ACHN (cell line): ENCODE measurements at places on chromosomes 4 and X.

DNA sequence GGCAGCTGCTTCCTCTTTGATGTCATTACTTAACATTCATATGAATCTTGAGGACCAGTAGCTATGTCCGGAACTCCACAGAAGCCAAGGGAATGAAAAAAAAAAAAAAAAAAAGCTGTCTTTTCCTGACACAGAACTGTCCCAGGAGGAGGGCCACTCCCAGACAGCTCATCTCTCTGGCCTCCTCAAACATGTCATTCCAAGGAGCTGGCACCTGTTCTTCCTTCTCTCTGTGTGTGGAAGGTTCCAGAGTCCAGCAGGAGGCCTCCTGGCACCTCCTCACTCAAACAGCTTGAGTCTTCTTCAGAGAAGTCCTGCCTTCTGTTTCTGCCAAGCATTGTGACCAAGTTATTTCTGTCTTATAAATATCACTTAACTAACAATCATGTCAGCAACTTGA lies 458.5 kb downstream of the AFF2 start:
- DNase-seq, result no peak

DNA sequence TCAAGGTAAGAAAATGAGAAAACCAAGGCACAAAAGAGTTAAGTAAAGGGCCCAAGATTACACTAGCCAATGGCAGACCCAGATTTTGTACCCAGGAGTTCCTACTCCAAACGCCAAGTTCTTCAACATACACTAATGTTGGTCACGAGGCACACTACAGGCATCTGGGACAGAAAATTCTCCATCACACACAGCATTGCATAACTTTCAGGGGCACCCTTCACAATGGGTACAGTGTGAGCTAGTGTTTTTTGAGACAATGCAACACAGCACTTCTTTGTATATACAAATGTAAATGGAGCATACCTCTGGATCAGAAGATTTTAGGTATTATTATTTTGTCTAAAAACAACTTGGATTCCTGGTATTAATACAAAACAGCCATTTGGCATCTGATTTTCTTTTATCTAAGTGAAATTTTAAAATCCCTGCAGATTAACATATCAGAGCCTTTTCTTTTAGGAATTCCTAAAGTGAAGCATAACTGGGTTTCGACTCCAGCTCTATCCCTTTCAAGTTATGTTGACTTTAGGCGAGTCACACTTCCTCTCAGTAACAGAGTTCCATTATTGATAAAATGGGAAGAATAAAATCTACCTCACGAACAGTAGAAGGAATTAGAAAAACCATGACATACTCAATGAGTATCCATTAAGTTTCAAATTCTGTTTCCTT lies 41.1 kb downstream of the ADGRA3 start:
- DNase-seq, result no peak

GRCh38 chr4:110630688-110631402 lies 8.0 kb upstream of the PITX2 start:
- no peak for DNase-seq

DNA sequence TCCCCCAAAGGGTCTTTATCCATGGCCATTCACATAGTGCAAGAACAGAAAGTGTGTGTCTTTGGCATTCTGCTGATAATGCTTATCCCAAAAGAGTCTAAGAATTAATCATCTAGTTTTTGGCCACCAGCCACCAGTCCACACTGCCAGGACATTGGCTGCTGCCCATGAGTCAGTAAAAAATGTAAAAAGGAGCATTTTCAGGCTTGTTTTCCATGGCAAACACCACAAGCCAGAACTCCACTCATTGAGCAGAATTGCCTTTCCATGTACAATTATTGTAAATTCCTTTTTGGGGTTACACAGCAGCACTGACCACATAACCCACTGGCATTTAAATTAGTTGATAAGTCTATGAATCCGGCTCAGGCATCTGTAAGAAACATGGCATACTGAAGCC lies 89.2 kb upstream of the PRDX4 start:
- no peak for DNase-seq

GRCh38 chr4:80431203-80431965 lies 95.9 kb downstream of the CFAP299 start:
- no peak for DNase-seq

DNA sequence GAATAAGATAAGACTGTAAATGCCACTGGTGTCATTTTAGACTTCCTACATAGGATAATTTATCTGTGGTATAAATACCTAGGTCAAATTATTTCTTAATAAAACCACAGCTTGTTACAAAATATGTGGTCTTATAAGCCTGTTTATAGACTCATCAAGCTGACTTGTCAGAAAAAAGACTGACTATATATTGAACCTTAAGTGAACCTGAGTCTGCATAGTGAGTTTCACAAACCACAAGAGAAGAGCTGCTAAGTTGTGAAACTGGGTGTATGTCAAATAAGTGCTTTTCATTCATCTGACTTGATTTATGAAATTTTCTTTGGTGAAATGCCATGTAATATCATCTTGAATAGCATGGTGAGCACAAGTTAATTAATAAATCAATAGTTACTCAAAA lies 48.4 kb upstream of the TMPRSS11A start:
- DNase-seq, result no peak

GRCh38 chr4:10659251-10659650 lies 25.3 kb downstream of the CLNK start:
- no peak for DNase-seq

- no peak for DNase-seq
These were observed 100.2 kb upstream of the USP38 start for GRCh38 chr4:143084566-143084965.

- no peak for DNase-seq
These were observed 732.1 kb downstream of the STIM2 start for GRCh38 chr4:27592738-27593137.

DNA sequence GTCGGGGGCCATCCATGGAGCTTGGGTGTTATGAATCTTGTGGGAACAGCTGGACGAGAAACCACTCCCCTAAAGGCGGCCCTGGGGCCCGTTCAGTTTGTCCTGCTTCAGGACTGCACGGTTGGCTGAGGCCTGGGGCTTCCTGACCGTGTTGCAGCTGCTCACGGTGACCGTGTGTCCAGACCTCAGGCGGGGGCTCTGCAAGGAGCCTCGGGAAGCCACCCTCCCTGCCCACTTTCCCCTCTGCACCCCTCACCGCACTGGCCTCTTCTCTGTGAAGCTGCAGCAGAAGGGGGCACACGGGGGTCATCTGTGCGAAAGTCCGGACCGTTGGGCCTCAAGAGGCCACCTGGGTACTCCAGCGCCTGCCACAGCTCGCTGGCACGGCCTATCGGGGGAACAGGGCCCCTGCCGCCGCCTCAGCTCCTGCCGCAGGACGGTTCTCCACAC lies 29.4 kb downstream of the UVSSA start:
- no peak for DNase-seq

DNA sequence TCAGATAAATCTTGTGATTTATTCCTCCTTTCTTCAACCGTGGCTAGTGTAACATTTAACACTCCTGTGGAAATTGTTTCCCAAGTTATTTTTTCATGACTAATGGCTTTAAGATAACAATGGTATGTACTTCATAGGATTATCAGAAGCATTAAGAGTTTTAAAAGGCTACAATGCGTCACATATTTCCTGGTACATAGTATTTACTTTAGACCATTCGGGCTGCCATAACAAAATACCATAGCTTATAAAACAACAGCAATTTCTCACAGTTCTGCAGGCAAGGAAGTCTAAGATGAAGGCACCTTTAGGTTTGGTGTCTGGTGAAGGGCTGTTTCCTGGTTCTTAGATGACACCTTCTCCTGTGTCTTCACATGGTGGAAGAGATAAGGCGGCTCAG lies 158.6 kb downstream of the PAPSS1 start:
- DNase-seq, result no peak

DNA sequence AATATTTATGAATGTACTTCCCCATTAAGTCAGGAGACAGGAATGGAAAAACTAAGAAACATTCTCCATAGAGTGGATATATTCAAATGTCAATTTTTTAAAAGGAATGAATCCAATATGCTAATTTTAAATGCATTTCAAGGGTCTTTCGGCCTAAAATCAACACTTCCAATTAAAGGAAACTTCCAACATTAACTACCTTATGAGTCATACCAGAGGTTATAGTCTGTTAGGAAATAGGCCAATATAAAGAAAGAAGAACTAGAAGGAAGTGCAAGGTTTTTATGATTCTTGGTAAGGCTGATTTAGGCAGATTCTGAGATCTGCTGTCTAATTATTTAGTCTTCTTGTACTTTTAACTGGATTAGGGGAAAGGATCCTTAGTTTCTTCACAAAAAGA lies 260.1 kb upstream of the EDNRA start:
- no peak for DNase-seq

GRCh38 chr4:33091961-33092360 lies 2371.8 kb downstream of the PCDH7 start:
- DNase-seq, result no peak

- no peak for DNase-seq
These were observed 1.4 kb downstream of the ELOVL6 start for GRCh38 chr4:110196871-110197528.

DNA sequence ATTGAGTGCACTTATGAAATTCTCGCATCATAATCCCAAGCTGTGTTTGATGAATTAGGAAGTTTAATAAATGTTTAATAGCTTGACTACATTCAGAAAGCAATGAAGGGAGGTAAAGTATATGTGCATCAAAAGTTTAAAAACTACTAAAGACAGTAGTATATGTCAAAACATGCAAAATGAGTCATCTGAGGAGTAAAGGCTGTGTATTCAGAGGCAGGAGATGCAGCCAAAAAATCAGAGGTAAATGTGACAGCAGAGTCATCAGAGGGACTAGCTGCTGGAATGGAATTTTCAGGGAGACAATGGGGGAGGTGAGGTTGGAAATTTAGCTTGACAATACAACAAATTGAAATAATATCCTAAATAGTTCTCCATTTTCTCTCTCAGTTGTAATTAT lies 127.0 kb upstream of the FUNDC1 start:
- no peak for DNase-seq

DNA sequence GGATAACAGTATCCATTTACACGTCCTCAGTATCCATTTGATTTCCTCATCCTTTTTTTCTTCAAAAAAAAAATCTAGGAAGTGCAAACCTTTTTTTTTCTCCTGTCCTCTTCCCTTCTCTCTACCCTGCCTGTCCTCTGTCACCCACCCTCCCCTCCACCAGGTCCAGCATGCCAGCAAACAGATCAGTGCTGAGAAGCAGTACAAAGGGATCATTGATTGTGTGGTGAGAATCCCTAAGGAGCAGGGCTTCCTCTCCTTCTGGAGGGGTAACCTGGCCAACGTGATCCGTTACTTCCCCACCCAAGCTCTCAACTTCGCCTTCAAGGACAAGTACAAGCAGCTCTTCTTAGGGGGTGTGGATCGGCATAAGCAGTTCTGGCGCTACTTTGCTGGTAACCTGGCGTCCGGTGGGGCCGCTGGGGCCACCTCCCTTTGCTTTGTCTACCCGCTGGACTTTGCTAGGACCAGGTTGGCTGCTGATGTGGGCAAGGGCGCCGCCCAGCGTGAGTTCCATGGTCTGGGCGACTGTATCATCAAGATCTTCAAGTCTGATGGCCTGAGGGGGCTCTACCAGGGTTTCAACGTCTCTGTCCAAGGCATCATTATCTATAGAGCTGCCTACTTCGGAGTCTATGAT lies 1.7 kb downstream of the SLC25A4 start:
- no peak for DNase-seq

GRCh38 chrX:145552643-145553042 lies 265.0 kb upstream of the SLITRK2 start:
- DNase-seq, result peak; percentile 5

DNA sequence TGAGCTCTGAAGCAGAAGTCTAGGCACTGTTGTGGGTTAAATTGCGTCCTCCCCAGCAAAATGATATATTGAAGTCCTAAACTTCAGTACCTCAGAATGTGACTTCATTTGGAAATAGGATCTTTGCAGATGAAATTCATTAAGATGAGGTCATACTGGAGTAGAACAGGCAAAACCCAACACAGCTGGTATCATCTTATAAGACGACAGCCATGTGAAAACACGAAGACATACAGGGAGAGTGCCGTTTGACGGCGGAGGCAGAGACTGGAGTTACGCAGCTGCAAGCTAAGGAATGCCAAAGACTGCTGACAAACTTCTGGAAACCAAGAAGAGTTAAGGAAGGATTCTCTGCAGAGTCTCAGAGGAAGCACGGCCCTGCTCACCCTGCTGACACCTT lies 241.5 kb downstream of the MAML3 start:
- no peak for DNase-seq

DNA sequence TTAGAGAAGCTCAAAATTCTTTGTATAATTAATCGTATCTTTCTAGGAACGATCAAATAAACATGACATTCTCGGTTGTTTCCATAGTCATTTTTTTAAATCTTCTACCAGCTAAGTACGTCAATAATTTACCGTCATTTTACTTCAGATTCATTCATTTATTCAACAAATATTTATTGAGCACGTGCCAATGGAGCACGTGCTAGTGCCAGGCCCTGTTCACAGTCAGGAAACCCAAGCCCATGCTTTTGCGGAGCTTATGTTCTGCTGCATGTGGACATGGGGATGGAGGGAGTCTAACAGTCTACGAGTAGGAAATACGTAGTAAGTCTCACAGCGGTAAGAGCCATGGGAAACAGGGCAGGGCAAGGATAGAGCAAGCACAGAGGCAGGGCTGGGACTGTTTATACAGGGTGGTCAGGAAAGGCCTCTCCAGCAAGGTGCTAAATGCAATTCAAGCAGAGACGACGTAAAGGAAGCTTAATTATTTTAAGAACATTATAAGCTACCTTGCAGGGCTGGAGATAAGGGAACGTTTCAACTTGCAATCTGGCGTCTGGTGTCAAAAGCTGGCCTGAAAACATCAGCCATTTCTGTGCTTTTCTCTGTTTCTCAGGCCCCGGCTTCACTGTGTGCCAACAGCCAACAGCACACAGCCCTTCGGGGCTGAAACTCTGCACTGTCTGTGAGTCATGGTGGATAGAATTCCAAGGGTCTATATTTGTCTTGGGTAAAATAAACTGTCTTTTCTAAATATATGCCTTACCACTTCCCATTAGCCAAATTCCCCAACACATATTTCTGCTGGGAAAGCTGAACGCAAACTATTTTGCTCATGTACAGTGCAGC lies 517.1 kb upstream of the ZFP42 start:
- DNase-seq, result no peak

- DNase-seq, result peak; percentile 54
These were observed 11.5 kb downstream of the CTAG1A start for GRCh38 chrX:154596290-154596929.

GRCh38 chrX:131802836-131803626 lies 220.1 kb upstream of the STK26 start:
- DNase-seq, result peak; percentile 5

- DNase-seq, result no peak
These were observed 1.1 kb upstream of the KLHL13 start for GRCh38 chrX:118117741-118118140.

DNA sequence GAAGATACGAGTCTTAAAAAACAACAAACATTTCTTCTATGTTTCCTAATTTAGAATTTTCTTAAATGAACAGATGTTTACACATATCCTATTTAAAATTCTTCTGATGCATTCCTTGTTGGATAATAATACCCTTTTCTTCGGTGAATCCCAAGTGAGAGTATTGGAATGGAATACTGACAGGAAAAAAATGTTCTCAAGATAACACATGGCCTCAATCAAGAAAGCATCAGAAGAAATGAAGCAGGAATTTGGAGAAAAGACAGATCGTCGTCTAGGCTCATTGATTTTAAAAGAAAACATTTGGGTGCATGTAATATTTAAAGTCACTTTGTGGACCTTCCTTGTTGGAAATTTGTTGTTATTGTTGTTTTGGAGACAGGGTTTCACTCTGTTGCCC lies 196.9 kb upstream of the ANK2 start:
- DNase-seq, result no peak

- no peak for DNase-seq
These were observed 44.8 kb upstream of the PTPN13 start for GRCh38 chr4:86549163-86549788.
